ENCODE measurements at places on chromosomes 13 and 19.

DNA sequence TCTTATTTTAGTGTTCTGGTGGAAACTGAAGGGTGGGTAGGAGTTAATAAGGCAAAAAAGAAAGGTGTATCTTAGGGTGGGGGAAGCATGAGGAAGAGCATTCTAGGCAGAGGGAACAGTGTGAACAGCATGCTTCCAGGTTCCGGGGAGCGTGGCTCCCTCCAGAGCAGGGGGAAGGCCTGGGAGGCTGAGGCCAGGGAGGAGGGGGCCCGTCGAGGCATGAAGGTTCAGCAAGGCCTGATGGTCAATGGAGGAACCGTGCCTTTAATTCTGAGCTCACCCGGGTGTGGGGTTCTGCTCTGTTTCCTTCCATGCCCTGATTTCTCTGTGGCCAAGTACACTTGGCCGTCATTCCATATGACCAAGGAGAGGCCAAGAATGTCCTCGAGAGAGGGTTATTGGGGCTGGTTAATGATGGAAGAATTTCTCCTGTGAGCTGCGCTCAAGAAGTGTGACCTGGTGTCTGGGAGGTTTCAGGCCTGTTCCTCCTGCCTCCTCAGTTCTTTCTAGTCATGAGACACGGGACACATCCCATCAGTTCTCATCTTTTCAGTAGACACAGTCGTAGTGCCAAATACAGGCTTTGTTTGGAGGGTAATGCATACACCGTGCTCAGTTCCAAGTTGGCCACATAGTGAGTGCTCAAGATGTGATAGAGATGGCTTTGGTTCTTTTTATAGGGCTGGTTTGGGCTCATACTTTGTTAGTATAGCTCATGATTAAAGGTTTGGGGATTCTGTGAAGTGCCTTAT lies 73.6 kb downstream of the SIPA1L3 start:
- DNase-seq: no peak

DNA sequence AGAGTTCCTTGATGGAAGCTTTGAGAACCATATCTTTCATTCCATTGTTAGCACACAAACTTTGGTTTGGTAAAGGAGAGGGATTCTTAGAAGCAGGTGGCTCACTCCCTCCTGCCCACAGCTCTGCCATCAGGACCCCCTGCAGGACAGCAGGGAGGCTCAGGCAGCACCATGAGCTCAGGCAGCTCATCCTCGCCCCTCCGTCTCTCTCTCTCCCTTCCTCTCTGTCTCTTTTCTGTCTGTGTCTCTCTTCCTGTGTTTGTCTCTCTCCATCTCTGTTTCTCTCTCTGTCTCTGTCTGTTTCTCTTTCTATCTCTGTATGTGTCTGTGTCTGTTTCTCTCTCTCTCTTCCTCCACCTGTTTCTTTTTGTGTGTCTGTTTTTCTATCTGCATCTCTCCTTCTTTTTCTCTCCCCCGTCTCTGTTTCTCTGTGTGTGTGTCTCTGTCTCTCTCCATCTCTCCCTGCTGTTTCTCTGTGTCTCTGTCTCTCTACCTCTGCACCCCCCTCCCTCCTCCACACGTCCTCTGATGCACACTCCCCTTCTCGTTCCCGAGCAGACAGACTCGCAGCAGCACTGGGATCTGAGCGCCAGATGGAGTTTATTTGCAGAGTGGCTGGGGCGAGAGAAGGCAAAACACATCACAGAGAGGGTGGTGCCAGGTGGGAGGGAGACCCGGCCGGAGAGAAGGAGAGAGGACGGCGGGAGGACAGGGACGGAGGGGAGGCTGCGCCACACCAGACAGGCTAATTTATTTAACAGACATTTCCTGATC lies 8.7 kb downstream of the SBK2 start:
- no peak for DNase-seq

- DNase-seq: no peak
Observed at GRCh38 chr13:59358014-59358413, 805.7 kb downstream of the DIAPH3 start.

- DNase-seq: no peak
Observed at GRCh38 chr19:12478234-12478941, 6.2 kb downstream of the ZNF709 start.

DNA sequence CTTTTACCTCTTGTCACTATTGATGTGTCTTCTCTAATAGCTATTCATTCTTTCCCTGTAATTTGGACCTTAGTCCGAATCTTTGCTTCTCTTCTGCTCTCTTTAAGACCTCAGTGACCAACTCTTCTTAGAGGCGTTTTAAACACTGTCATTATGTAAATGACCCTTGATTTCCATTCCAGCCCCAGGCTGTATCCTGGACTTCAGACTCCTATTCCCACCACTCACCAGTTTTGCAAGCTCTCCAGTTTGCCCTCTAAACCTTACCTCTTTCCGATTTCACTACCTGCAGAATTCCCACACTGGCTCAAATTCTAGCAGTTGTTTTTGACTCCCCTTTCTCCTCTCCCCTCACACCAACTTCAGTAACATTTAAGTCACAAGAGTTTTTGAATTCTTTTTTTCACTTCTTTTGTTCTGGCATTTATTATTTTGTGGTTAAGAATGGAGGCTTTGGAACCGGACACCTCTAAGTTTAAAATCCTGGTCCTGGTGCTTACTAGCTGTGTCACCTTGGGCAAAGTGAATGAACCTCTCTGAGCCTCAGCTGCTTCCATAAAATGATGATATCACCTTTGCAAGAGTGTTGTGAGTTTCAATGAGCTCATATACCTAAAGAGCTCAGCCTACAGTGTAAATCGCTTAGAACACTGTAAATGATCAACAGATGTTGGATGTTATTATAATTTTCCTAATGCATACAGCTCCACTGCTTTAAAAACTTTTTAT lies 13.6 kb upstream of the HMGB1 start:
- no peak for DNase-seq

DNA sequence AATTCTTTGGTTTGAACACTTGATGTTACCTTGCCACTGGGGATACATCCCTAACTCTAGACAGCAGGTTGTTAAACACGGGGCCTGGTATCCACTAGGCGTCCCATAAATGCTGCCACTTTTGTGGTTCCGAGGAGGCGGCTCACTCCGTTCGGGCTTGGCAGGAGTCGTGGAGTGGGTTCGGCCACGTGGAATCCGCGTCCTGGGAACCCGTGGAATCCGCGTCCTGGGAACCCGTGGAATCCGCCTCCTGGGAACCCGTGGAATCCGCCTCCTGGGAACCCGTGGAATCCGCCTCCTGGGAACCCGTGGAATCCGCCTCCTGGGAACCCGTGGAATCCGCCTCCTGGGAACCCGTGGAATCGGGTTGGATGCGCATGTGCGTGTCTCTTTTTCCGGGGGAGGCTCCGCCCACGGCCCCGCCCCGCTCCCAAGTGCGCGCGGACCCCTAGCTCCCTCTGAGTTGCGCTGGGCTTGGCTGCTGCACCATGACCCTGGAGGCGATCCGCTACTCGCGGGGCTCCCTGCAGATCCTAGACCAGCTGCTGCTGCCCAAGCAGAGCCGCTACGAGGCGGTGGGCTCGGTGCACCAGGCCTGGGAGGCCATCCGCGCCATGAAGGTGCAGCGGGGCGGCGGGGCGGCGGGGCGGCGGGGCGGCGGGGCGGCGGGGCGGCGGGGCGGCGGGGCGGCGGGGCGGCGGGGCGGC lies at the start of gene MRI1:
MRI1 (plus strand) TSS at position 422 of the 707 bp plus-strand sequence; CDS start at position 489, 67 bp downstream.
- DNase-seq: peak; percentile 42

DNA sequence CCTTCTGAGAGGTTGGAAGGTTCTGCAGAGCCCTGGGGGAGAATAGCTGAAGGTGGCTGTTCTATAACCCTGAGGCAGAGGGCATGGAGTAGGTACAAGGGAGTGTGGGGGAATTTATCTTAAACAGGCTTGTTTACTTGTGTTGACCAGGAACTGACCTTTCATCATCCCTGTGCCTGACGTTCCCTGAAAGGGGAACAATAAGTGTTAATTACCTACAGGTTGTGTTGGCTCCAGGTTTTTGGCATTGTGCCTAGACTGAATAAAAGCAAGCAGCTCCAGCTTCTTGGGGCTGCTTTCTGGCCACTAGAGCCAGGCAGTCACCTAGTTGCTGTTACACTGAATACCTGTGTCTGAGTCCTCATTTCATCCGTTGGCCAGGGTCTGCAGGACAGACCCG lies 60.0 kb downstream of the ZNF627 start:
- no peak for DNase-seq

GRCh38 chr13:30877335-30877734 lies 28.7 kb upstream of the MEDAG start:
- no peak for DNase-seq

DNA sequence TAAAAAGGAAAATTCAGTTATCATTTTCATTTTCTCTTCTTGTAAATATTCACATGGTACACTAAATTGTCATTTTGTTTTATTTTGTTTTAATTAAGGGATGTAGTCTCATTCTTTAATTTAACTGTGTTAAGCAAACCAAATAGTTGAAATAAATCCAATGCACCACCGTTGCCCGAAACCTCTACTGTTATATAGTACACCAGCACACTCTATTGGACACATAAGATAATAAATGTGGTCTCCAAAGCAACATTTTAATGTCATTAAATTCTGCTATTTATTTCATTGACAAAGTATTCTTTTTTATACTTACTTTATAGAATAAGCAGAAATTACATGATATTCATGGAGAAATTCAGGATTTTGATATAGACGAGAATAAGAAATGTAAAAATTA lies 156.4 kb upstream of the FREM2 start:
- DNase-seq: no peak

GRCh38 chr13:97802213-97802612 lies 151.3 kb upstream of the IPO5 start:
- DNase-seq: no peak

DNA sequence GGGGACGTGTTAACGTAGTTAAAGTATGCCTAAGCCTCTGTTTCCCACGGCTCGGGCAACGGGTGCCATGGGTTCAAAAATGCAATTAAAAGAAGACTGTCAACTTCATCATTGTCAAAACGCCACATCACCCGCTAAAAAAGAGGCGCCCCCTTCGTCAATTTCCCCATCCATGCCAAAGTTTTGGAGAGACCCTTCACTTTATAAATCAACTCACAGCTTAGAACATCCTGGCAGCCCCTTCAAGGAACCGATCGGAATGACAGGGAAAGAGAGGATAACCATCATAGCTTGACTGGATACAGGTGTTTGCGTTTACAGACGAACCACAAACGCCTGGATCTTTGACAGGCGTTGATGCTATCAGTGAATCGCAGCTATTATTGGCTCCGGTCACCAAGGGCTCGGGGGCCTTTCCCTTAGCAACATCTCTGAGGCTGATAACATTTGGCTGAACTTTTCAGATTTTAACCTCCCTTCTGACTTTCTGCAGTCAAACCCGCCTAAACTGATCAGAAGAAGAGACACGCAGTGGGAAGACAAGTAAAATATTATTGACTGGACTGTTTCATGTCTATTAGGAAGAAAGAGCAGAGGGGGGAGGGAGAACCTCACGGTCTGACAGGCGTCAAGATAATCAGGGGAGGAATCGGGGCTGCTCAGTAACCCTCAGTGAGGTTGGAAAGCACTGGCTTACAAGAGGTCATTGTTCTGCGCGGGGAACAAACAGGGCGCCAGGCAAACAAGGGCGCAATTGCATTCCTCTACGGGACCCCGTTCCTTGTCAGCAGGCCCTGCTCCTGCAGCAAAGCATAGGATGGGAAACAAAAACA lies 322.5 kb upstream of the ZNF507 start:
- DNase-seq: no peak

DNA sequence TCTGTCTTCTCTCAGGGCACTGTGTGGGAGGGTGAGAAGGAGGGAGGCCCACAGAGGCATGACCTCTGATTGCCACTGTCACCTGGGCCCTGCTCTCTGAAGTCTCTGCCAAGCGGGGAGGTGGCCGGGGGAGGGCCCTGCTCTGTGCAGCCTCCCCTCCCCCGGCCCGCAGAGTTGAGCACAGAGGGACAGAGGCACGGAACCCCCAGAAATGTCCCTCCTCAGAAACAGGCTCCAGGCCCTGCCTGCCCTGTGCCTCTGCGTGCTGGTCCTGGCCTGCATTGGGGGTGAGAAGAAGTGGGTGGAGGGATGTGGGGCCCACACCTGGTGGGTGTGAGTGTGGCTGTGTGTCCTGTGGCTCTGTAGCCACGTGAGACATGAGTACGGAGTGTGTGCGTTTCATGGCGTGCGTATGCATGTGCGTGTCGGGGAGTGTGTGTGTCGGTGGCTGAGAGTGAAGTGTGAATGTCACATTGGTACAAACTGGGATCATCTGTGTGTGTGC lies at the start of gene APOC4:
APOC4 (plus strand) TSS at position 171 of the 505 bp plus-strand sequence; CDS start at position 212, 41 bp downstream.
- no peak for DNase-seq

- DNase-seq: no peak
Observed at GRCh38 chr13:92843549-92843948, 383.1 kb upstream of the GPC6 start.

- DNase-seq: peak; percentile 52
Observed at GRCh38 chr19:6521718-6522646, 8.8 kb upstream of the TNFSF9 start.

DNA sequence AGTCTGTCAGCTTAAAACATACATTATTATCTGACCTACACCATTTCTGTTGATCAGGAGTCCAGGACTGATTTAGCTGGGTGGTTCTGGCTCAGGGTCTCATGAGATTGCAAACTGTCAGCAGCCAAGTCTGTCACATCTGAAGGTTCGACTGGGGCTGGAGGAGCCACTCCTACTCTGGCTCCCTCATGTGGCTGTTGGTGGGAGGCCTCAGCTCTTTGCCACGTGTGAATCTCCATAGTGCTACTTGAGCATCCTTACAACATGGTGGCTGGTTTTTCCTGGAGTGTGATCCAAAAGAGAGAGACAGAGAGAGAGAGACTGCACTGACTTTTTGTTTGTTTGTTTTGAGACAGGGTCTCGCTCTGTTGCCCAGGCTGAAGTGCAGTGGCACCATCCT lies 63.6 kb upstream of the NFIC start:
- no peak for DNase-seq

DNA sequence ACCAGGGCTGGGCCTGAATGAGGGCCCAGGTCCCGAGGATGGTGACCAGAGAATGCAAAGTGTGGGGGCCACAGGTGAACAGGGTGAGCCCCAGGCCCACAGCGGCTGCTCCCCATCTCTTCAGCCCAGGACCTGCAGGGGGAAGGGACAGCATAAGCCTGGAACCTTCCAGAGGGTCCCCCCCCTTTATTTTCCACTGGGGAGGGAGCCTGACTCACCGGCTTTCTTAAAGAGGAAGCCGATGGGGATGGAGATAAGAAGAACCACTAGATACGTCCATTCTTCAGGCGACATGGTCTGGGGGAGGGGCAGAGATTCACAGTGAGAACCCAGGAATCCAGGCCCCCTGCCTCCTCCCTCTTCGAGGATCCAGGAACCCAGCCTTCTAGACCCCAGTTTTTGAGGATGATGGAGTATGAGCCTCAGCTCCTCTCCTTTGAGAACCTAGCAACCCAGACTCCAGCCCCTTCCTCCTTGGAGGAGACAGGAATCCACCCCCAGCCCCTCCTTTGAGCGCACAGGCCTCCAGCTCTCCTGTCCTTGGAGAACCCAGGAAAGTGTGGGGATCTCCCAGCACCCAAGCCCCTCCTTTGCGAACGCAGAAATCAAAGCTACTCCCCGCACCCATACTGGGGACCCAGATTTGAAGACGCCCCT lies 1.0 kb downstream of the MBOAT7 start:
- DNase-seq: no peak

GRCh38 chr13:75400775-75401174 lies 81.2 kb downstream of the TBC1D4 start:
- no peak for DNase-seq

GRCh38 chr13:109971006-109971405 lies 184.6 kb upstream of the IRS2 start:
- DNase-seq: no peak

Data from CD4-positive, alpha-beta T cell (primary cell).